ENCODE measurements at places on chromosomes 1 and 21.

GRCh38 chr1:20486457-20487235 lies 636 bp upstream of the CAMK2N1 start:
- DNase-seq = no peak

DNA sequence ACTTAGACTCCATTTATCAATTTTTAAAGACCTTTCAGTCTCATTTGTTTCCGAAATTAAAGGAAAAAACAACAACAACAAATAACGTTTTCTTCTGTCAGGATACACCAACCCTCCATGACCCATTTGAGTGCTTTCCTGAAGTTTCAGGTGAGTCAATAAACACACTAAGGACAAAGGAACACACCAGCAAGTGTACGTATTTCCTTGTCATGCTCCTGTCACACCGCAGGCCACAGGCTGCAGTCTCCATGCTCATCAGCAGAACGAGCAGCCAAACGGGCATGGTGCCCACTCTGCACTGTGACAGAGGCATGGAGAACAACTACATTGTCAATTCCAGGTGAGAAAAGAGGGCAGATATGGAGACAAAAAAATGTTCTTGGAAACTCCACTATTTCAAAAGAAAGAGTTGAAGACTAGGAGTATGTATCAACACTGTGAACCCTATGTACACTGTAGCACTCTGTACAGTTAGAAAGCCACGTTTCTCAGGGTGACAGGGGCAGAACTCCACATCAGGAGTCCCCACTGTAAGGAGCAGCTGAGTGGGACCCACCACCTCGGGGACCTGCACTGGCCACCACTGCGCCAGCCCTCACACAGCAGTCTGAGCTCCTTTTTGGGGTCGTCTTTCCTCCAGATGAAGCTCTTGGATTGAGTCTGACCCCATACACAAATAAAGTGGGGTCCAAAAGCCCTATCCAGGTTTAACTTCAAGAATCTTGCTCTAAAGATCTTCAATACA lies 2.6 kb downstream of the PTTG1IP start:
- DNase-seq = no peak

GRCh38 chr1:194024659-194025058 lies 838.2 kb upstream of the B3GALT2 start:
- DNase-seq = no peak

DNA sequence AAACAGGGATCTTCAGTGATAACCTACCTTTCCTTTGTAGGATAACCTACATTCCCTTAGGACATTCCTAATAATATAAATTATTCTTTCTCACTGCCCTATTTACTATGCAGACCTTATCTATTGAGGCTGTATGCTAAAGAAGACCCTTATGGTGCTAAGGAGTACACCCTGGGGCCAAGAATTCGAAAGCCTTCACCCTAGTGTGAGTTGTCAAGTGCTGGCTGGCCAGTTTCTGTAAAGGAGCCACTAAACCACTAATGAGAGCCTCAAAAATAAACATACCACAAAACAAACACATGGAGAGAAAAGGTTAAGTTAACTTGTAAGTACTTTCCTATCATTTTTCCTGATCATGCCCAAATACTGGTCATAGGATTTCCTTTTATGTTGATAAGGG lies 315.0 kb upstream of the CAMK1G start:
- DNase-seq = no peak

- DNase-seq = no peak
Measured at GRCh38 chr1:189185097-189185496, 1292.6 kb downstream of the BRINP3 start.

GRCh38 chr1:54810153-54810942 lies 9.2 kb upstream of the TTC22 start:
- peak; percentile 68 for DNase-seq

- DNase-seq = no peak
Measured at GRCh38 chr1:17437260-17437579, 2.3 kb downstream of the RCC2 start.

GRCh38 chr1:115865704-115866380 lies 24.9 kb upstream of the NHLH2 start:
- no peak for DNase-seq

GRCh38 chr1:110243574-110243973 lies 33.5 kb downstream of the KCNC4 start:
- no peak for DNase-seq

DNA sequence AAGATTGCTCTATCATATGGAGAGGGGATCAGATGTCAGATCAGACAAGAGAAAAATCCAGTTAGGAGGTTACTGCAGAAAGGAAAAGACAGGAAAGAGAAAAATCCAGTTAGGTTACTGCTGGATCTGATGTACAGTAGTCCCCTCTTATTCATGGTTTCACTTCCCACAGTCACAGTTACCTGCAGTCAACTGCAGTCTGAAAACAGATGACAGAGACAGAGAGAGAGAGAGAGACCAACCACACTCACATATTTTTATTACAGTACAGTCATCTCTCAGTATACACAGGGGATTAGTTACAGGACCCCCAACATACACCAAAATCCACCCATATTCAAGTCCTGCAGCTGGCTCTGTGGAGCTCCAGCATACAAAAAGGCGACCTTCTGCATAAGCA lies 29.3 kb downstream of the NUP133 start:
- DNase-seq = no peak

DNA sequence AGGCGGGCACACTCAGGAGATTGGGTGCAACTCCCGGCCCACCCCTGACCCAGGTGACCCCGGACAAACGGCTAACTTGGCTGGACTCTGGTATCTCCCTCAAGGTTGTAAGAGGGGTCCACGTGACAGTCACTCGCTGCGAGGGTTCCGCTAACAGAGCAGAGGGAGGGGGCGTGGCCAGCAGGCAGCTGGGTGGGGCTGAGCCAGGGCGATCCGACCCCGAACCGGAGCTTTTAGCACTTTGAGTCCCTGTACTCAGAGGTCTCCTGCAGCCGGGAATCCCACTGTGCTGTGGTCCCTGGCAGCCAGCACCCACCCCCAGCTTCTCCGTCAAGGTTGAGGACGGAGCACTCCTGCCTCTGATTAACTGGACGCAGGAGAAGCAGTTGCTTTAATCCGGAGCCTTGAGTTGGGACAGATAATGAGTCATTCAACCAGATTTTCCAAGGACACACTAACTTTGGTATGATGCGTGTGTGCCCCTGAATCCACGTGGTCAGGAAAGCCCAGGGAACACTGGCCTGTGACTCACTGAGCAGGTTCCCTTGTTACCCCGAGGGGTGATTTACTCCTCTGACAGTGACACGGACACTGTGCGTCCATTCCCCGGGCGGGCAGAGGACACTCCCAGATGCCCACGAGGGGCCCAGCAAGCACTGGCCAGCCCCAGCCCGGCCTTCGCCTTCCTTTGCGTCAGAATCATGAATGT lies 16.8 kb downstream of the TRPM2 start:
- no peak for DNase-seq

DNA sequence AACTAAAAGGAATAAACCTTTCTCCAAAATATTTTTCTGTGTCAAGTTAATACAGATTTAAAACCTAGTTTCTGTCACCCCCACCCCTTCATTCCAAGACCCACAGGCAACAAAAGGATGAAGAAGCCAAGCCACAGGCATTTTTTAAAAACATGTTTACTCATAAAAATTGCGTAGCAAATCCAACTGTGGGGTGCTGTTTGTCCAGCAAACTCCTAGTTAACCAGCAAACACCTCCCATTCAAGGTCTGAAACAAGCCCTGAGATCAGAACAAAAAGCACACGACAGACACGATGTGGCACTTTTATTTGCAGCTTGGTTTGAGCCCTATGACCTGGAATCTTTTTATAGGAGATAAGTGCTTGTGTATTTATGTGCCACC lies 149.9 kb upstream of the CAMK1G start:
- DNase-seq = no peak

GRCh38 chr21:28516021-28516420 lies 476.7 kb downstream of the LTN1 start:
- DNase-seq = no peak

DNA sequence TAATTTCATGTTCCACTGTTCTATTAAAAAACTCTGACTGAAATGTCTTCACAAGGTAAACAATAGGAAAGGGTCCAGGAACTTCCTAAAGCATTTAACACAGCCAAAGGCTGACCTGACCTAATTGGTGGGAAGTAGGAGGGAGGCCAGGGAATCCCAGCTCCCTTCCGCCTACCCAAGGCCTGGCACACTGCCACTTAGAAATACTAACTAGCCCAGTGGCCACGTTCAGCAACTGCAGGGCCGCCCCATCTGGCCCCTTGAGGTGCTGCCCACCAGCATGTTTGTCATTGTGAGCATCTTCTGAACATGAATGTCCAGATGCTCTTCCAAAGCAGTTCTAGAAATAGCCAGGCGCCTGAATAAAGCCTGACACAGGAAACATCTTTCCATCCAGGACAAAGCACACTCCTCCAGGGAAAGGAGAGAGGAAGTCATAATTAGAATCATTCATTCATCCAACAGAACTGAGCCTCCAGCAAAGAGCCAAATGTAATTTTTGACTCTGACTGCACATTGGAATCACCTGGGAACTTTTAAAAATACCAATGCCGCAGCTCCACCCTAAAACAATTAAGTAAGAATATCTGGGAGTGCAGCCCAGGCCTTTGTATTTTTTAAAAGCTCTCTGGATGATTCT lies 44.6 kb upstream of the BCL9 start:
- DNase-seq = no peak

DNA sequence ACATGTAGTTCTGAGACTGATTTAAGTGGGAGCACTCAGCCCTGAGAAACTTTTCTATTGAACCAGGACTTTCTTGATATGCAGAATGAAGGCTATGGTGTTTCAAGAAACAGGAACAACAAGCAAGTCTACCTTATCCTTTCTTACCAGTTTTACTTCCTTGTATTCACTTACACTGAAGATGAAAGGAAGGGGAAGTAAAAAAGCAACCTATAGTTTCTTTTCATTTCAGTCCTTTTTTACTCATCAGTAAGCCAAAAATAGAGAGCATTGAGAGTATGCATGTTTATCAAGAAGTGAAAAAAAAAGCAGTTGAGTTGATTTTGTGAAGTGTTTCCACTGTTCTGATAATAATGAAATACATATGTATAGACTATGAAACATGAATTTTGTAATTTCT lies 1010.3 kb downstream of the AMY1C start:
- DNase-seq = no peak

DNA sequence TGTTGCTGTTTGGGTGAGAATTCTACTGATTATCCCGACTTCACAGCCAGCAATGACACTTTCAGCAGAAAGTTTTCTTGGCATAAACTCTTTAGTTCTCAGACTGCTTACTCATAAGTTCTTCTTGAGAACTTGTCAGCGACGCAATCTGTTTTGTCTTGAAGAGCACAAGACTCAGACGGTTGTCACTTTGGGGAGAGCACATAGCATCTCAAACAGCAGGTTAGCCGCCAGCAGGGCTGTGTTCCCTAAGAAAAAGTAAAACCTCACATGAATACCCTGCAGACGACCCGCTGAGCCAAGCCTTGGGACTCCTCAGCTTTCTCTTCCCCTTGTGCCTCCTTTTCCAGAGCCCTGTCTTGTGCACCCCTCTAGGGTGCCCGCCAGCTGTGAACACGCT lies 11.4 kb downstream of the AGMAT start:
- no peak for DNase-seq

GRCh38 chr1:1137256-1138045 lies 21.6 kb upstream of the C1orf159 start:
- DNase-seq = peak; percentile 62

DNA sequence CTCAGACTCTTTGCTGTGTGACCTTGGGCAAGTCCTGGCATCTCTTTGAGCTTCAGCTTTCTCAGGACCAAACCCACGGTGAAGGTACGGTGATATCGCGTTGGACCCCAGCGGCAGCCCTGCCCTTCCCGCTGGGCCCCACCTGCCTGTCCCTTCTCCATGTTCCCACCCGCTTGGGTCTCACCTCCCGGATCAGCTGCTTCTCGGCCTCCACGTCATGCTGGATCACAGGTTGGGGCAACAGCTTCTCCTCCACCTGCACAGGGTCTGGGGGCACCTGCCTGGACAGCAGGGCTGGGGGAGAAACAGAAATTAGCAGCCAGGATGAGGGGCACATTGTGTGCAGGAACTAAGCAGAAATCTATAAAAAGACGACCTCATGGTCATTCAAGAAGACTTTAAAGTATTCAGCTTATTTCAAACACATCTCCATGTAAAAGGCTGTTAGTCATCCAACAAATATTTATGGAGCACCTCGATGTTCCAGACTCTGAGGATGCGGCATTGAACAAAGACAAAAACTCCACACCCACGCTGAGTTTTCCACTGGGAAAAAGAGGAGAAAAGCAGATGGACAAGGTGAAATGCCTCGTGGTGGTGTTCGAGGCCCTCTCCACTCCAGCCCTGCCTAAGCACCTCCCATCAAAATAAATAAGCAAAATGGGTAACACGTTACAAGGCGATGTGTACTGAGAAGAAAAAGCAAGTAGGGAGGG lies 19.5 kb downstream of the KIF17 start:
- no peak for DNase-seq

GRCh38 chr1:57133686-57134085 lies 167.9 kb upstream of the C8B start:
- no peak for DNase-seq

DNA sequence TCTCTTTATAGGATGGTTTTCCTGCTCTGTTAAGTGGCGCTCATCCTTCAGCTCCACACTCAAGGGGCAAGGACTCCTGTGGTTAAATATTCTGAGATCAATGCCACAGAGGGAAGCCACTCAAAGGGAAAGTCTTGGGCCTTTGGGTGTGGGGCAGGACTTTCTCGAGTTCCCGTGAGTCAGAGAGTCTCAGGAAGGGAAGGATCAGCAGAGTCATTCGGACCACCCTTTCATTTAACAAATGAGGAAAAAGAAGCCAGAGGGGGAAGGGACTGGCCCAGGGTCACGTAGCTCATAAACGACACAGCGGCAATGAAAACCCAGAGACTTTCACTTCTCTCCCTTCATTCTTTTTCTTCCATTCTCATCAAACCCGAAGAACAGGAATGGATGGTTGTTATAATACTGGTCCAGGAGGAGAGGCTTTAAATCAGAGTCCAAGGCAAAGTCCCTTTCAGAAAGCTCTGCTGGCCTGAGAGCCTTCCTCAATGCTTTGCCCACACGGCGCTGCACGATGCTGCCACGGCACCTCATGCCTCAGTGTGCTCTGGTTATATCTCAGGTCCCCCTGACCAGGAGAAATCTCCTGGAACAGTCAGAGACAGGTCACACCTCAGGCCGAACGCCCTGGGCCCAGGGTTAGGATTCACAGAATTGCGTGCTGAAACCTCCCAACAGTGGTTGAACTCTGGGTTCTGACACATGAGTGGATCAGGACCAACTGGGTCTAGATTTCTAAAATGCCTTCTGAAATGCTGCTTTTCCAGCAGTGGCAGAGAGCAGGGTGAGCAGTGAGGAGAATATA lies 65.3 kb downstream of the TENT5C start:
- no peak for DNase-seq

DNA sequence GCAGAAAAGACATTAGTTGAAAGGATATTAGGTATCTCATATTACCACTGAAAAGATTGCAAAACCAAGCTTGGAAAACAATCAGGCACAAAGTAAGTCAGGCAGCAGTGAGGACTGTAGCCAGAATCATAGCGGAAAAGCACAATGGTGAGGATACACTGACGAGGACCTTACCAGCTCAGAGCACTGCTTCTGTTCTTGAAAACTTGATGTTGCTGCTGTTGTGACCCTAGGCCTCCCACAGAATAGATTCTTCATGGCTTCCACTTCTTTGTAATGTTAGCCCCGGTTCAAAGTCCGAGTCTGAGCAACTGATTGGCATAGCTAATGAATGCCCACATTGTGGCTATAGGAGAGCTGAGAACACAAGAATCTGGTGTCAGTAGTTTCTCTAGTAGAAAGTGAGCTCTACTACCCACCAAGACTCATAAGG lies 45.2 kb upstream of the LRRC8C start:
- no peak for DNase-seq

GRCh38 chr1:245096311-245097066 lies 58.3 kb upstream of the KIF26B start:
- DNase-seq = no peak

All from stimulated activated CD4-positive, alpha-beta T cell treated with anti-CD3 and anti-CD28 coated beads, Interleukin-12 subunit alpha, Interleukin-12 subunit beta, amount 100 ng/mL, for 24 hours (primary cell).